Left ventricle myocardium inferior (tissue), 1 donor: ENCODE measurements at places on chromosomes 6 and 20.

DNA sequence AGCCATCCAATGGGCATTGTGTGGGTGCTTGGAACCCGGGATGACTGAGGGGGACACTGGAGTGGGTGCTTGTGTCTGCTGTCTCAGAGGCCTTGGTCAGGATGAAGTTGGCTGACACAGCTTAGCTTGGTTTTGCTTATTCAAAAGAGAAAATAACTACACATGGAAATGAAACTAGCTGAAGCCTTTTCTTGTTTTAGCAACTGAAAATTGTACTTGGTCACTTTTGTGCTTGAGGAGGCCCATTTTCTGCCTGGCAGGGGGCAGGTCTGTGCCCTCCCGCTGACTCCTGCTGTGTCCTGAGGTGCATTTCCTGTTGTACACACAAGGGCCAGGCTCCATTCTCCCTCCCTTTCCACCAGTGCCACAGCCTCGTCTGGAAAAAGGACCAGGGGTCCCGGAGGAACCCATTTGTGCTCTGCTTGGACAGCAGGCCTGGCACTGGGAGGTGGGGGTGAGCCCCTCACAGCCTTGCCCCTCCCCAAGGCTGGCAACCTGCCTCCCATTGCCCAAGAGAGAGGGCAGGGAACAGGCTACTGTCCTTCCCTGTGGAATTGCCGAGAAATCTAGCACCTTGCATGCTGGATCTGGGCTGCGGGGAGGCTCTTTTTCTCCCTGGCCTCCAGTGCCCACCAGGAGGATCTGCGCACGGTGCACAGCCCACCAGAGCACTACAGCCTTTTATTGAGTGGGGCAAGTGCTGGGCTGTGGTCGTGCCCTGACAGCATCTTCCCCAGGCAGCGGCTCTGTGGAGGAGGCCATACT, 49.4 kb downstream of the PYGB start:
- DNase-seq = no peak

DNA sequence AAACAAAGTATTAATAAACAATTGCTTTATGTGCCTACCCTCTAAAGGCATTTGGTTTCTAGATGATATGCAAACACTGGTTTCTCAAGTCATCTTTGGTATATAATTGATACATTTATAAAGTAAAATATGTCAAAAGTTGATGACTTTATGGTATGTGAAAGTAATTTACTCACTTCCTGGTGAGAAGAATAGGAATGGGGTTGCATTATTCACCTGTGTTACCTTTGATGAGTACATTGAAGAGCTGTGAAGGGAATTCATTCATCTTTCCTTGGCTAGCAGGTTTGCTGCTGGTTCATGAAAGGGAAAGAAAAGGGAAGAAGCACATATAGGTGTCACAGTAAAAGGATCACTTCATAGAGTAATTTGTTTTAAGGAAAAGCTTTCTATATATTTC, 20.4 kb downstream of the RNF217 start:
- no peak for DNase-seq

DNA sequence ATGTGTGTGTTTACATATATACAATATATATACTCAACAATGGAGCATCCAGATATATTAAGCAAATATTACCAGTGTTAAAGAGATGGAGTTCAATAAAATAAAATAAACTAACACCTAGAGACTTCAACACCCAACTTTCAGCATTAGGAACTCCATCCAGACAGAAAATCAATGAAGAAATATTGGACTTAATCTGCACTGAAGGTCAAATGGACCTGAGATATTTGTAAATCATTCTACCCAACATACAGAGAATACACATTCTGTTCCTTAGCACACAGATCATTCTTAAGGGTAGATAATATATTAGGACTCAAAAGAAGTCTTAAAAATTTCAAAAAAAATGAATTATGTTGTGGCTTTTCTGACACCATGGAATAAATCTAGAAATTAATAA, 832.3 kb upstream of the ADGRB3 start:
- DNase-seq = no peak

DNA sequence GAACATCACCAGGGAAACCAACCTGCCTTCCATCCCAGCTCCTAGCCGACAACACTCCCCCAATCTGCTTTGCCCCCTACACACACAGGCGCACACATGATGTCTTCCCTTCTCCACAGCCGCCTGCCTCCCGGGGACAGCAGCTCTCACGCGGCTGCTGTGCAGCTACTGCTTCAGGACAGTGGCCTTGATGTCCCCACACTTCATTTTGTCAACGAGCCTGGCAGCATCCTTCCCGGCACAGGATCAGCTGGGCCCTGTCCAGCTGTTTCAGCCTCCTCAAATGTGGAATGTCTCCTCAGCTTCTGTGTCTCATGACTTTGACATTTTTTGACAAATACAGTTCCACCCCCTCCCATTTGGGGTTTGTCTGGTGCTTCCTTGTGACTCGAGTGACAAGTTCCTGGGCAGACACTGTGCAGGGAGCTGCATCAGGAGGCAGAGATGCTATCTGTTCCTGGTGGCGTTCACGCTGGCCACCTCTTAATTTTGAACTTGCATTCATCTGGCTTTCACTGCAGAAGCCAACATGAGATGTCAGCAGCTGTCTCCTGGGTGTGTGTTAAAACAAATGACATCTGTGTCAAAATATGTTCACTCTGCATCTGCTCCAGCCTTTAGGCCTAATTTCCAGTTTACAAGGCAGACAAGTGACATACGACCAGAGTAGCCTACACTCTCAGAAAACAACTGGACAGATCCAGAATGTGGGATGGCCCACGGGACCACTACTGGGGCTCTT, 57.2 kb downstream of the GINS1 start:
- no peak for DNase-seq

DNA sequence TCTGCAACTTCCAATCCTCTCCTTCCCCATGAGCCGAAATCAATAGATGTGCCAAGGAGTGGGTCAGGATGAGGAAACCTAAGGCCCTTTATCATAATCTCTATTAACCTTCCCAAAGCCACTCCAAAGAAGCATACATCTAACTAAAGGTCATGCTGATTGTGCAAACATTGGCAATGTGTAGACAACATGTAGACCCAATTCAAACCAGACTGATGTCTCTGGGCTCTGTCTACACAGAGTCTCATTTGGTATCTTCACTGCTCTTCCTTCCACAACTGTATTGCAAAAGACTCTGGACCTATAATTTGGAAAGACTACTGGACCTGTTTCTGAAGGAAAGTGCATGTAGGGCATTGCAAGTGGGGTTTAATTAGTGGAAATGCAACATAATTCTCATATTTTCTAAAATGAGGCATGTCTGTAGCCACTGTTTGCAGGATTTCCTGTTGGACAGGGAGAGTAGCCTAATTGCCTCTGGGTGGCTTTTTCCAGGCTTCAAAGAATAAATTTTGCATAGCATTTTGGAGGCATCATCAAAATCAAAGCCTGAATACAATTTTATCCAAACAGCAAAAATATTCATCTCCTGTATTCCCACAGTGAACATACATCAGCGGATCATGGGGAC, 35.0 kb upstream of the MLIP start:
- DNase-seq = no peak

- DNase-seq = no peak
Observed at GRCh38 chr6:100886076-100886475, 4.9 kb upstream of the ASCC3 start.

GRCh38 chr20:63648895-63649589, 4.2 kb downstream of the STMN3 start:
- DNase-seq = no peak

GRCh38 chr20:9458138-9458796, 56.1 kb upstream of the LAMP5 start:
- no peak for DNase-seq
